ENCODE measurements at places on chromosomes 16 and 17.

- DNase-seq, result peak; percentile 9
Observed at GRCh38 chr17:58741121-58741625, 14.5 kb upstream of the PPM1E start.

GRCh38 chr16:85221771-85222154, 109.5 kb upstream of the CIBAR2 start:
- no peak for DNase-seq

- no peak for DNase-seq
Observed at GRCh38 chr16:47061204-47061603, 82.5 kb downstream of the NETO2 start.

DNA sequence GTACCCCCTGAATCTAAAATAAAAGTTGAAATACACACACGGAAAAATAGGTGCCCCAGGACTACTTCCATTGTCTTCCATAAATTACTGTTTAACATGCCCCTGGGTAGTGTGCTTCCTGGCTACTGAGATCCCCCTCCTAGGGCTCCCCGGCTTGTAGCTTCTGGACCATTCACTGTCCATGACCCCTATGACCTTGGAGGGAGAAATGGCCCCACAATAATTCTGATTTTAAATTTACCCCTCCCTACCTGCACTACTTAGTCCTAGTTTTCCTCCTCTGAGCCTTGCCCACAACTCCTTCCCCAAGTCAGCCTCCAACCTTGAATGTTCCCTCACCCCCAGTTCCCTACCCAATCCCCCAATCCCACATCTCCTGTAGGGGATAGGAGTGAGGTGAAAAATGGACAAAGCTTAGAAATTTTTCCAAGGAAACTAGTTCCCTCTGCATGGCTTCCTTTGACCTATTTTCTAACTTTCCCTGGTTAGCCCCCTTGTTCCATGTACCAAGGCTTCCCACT, 9.5 kb upstream of the MSL1 start:
- no peak for DNase-seq

DNA sequence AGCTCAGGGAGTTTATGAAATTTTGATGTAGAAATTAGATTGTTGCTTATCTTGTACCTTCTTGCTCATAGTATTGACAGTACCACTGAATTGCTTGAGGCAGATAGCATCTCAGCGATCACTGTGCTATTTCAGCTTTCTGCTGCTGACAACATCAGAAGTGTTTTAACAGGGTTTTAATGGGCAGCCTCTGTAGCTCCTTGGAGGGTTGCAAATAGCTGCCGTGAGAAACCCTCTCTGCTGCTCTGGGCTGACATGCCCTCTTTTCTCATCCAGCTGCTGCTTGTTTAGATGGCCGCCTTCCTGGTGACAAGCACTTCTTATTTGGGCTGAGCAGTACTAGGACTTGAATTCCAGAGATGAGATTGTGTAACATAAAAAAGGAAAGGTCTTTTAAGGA, 180.2 kb upstream of the TBX2 start:
- DNase-seq, result peak; percentile 20

- no peak for DNase-seq
Observed at GRCh38 chr17:49472527-49472926, 22.6 kb upstream of the NGFR start.

- DNase-seq, result peak; percentile 13
Observed at GRCh38 chr17:80899402-80900268, 92.0 kb upstream of the CHMP6 start.

DNA sequence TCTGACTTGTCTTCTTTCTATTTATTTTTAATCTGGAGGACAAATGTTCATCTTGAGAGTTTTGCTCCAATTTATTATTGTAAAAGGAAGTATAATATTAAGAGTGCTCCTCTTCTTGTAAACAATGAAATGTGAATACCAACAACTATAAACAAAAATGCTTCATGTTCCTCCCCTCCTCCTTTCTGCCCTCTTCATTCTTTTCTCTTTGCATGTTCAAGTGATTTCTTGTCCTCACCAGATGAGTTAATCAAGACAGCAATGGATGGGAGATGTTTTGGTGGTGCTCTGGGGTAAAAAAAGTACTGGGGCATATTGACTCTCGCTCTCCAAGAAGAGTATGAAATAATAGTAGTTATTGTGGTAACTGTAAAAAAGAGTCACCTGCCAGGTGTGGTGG, 24.3 kb downstream of the ITGB3 start:
- DNase-seq, result no peak

All from fibroblast of skin of abdomen (primary cell).